ENCODE measurements at places on chromosomes 13 and 19. TPM values are rescaled to one million over a fixed set of nuclear protein-coding genes. Genes with fewer than 3 reads are reported as not detected.

PEAK3 gene
- 0.97 TPM for total RNA-seq

ETV2 gene
- total RNA-seq: 1,894 TPM

USHBP1 gene
- total RNA-seq: 54.2 TPM

DIRAS1 gene
- 0.82 TPM for total RNA-seq

PSG4 gene
- not detected for total RNA-seq

ADGRE1 gene
- not detected for total RNA-seq

PLIN4 gene
- 0.13 TPM for total RNA-seq

URAD gene
- not detected for total RNA-seq

PSG1 gene
- not detected for total RNA-seq

NOTCH3 gene
- total RNA-seq: 96.8 TPM

THSD8 gene
- 14.2 TPM for total RNA-seq

ZNF470 gene
- total RNA-seq: 5.7 TPM

ANO8 gene
- total RNA-seq: 19.0 TPM

SERPINE3 gene
- not detected for total RNA-seq

ZNF700 gene
- 0.18 TPM for total RNA-seq

FGF9 gene
- total RNA-seq: 0.90 TPM

TNFSF11 gene
- 0.21 TPM for total RNA-seq

FLT1 gene
- 759 TPM for total RNA-seq

ZNF763 gene
- total RNA-seq: not detected

C1QTNF9B gene
- not detected for total RNA-seq

FNDC3A gene
- 39.4 TPM for total RNA-seq

CUL4A gene
- 55.8 TPM for total RNA-seq

LYL1 gene
- total RNA-seq: 68.6 TPM

KCNN4 gene
- 0.28 TPM for total RNA-seq

POU4F1 gene
- total RNA-seq: 3.2 TPM

SIGLECL1 gene
- 2.8 TPM for total RNA-seq

GRIK5 gene
- total RNA-seq: 18.4 TPM

CDC37 gene
- 386 TPM for total RNA-seq

IGFL1 gene
- not detected for total RNA-seq

CLEC17A gene
- total RNA-seq: not detected

TGFB1 gene
- 193 TPM for total RNA-seq

DIAPH3 gene
- total RNA-seq: 4.5 TPM

CACNG7 gene
- 0.51 TPM for total RNA-seq

PSG2 gene
- total RNA-seq: not detected

SPACA4 gene
- not detected for total RNA-seq

SHISA2 gene
- 71.5 TPM for total RNA-seq

ZNF837 gene
- 4.5 TPM for total RNA-seq

SHC2 gene
- 46.9 TPM for total RNA-seq

KLK4 gene
- total RNA-seq: not detected

ADPRHL1 gene
- 1.5 TPM for total RNA-seq

OR7D2 gene
- not detected for total RNA-seq

LMTK3 gene
- 3.0 TPM for total RNA-seq

RXFP2 gene
- not detected for total RNA-seq

ERICH6B gene
- total RNA-seq: not detected

Measured in endothelial cell (in vitro differentiated cells).